Retinal pigment epithelial cell (primary cell): ENCODE measurements at places on chromosomes 12 and 14.

- no peak for DNase-seq
Observed at GRCh38 chr14:37669242-37669641, 73.8 kb downstream of the TTC6 start.

- peak; percentile 5 for DNase-seq
Observed at GRCh38 chr14:103472939-103473338, 49.7 kb downstream of the CKB start.

DNA sequence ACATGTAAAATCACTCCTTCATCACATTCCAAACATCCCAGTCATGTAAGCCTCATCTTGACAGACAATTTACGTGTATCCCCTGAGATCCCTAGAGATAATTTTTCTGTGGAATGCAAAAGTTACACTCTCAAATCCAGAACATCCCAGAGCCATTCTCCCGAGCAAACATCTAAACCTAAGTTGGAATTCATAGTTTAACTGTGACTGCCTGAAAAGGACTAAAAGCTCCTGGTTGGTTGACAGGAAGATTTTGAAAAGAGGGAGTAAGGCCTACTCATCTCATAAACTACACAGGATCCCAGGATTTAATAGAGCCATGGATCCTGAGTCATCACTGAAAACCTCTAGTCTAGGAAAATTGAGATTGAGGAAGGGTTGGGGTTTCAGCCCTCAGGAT is 123.6 kb downstream of the SCN8A start:
- no peak for DNase-seq

GRCh38 chr14:92982956-92983355 is 60.0 kb downstream of the CHGA start:
- no peak for DNase-seq

DNA sequence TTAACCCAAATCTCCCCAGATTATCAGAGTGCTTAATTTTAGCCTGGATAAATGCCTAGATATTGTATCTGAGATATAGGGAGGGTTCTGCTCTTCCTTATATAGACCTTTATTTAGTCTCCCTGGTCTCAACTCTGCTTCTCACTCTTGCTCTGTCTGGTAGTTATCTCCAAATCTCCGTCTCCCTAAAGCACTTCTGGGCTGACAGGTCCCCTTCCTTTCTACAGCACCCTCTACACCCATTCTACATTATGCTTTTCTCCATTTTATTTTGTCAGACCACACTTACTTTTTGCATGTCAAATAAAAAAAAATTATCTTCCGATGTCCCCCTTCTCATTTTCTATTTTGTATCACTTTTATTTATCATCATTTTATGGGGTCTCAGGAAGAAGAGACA is 2.0 kb upstream of the ERC1 start:
- no peak for DNase-seq

DNA sequence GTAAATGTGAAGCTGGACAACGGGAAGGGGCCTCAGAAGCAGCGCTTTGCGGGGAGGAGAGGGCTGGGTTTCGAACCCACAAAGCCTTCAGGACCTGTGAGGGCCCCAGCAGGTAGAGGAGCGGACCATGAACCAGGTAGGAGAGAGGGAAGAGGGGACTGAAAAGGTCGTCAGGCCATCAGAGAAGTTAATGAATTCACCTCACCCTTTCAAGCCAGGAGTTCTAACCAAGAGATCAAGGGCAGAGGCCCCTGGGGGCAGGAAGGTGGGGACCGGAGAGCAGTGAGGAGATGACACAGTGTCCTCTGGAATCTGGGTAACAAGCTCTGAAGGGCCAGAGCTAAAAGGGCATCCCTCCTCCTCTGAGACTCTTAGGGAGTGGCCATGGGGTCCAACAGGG is 19.4 kb downstream of the SERPINA1 start:
- DNase-seq, result no peak

DNA sequence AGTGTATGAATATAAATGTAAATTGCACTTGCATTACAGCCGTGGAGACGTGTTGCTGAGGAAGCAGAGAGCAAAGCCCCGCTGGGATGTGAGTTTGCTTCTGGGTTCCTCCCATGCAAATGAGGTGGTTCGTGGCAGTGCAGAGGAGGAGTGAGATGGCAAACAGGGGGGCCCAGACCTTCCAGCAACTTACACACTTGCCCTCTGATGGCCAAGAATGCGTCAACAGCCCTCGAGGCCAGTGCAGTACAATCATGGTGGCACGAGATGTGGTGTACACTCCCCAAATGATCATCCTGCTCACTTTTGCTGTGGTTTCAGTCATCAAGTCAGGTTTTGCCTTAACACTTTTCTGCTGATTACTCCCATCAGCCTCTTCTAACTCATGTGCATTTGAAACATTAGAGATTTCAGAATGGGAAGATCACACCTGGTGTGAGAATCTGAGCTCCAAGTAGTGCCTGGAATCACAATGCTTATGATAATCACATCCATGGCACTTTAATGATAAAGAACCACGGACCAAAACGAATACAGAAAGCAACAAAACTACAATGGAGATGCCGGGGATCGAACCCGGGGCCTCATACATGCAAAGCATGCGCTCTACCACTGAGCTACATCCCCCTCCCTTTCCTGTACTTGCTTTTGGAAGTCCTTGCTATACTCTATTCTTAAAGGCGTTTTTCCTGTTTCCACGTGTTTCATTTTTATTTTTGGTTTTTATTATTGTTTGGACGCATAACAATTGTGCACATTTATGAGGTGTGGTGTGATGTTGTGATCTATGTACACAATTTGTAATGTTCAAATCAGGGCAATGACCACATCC is 7.0 kb upstream of the UBC start:
- DNase-seq, result no peak

DNA sequence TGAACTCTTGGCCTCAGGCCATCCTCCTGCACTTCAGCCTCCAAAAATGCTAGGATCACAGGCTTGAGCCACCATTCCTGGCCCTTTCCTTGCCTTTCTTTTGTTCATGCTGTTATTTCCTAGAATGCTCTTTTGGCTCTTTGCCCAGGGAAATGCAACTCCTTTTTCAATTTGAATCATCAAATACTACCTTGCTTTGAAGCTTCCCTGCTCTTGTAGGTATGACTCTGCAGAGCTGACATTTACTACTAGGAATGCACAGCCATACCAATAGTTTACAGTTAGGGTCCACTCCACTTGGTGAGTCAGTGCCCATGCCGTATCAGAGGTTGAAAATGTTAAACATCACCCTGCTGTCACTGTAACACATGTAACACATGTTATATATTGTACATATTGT is 107.0 kb upstream of the CRY1 start:
- no peak for DNase-seq
